NCI-H187 (cell line): ENCODE measurements at places on chromosomes 1 and 21.

DNA sequence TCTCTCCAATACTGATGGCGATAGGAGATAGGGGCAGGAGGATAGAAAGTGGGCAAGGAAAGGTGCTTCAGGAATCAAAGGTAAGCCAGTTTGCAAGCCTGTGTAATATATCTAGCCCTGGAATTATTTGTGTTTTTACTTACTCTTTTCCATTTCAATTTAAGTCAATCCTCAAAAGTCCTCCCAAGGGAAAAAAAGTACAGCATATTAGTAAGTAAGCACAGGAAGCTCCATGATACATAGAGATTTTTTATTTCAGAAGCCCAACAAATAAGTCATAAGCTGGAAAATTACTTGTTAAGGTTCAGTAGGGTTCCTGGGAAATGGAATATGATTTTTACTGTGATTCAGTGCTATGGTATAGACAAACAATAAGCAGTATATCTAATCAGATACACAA lies 337.7 kb upstream of the DUSP10 start:
- no peak for DNase-seq

GRCh38 chr1:9080705-9081291 lies 11.4 kb upstream of the SLC2A5 start:
- DNase-seq: no peak

GRCh38 chr1:143736562-143736961 lies 235.2 kb downstream of the FAM72C start:
- no peak for DNase-seq

- no peak for DNase-seq
Measured at GRCh38 chr21:26099610-26100219, 70.9 kb downstream of the APP start.

DNA sequence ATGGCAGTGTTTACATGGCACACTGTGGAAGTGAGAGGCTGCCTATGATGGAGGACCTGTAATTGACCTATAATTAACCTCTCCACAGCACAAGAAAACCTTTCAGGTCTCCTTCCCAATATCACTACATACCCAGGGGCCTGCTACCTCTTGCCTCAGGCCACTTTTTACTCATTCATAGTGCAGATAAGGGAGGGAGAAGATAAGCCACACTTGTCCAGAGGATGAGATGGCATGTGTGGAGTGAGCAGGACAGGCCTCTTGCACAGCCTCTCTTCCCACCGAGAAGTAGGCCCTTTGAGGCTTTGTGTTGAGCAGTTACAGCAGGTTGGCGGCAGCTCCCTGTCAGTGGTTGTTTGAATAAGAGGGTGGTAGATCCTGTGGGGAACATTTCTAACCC lies 31.1 kb upstream of the IKBKE start:
- no peak for DNase-seq

GRCh38 chr1:218785928-218786327 lies 387.8 kb upstream of the LYPLAL1 start:
- no peak for DNase-seq

DNA sequence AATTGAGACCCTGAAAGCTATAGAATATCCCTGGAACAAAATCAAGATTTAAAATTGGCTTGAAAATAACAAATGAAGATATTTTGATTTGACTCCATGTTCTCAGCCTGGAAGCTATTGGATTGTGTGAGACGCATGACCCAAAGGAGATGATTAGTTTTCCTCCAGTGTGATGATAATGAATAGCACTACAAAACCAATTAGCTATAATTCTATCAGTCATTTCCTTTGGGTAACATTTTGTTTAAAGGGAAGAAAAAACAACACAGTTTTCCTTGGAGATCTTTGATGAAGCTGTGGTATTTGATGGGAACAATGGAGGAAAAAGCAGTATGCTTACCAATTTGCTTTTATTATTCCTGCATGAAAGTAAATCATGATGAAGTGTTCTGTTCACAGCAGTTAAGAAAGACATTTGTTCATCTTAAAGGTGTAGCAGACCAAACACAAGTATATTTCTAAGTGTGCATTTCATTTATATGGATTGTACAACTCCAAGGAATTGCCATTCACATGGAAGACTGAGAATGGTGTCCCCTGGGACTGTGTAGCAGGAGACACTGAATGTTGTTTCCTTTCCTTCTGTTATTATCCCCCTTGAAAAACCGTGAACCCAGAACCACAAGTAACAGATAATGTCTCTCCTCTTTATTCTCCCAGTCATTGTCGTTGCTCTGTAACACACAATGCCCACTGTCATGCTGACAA lies 111.4 kb downstream of the CACHD1 start:
- DNase-seq: peak; percentile 70

- DNase-seq: no peak
Measured at GRCh38 chr1:1358433-1359271, at the start of gene MXRA8. TSS of gene MXRA8 (minus strand) at chr1:1358555. CDS start at chr1:1358504, 51 bp downstream.

- DNase-seq: no peak
Measured at GRCh38 chr1:242187816-242188215, 188.9 kb upstream of the MAP1LC3C start.

DNA sequence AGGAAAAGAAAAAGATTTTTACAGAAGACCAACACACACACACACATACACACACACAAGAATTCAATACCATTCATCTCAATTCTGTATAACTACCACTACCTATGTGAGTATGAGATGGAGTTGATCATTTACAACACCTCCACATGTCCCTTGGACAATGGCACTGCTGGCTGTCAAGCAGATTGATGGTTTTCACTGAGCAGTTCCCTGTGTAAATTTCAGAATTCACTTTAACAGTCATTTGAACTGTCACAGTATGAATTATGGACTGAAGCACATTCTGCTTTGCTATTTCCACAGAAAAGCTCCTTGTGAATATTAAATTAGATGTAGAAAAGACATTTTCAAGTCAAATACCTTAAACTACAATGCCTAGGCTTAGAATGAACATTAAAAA lies 14.3 kb downstream of the KCNT2 start:
- DNase-seq: no peak

DNA sequence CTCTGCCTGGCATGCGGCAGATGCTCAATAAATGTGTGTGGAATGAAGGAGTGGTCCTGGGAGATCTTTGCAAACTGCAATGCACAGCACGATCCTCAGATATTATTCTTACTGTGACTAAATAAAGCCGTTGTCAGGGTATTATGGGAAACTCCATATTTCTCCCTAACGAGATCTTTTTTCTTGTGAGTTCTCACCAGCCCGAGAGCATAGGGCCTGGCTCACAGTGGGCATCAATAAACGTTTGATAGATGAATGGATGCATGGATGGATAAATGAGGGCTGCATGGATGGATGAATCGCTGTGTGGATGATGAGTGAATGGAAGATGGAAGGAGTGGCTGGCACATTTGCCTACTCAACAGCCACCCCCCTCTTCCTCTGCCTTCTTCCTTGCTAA lies 69.6 kb downstream of the SDC3 start:
- DNase-seq: no peak

- no peak for DNase-seq
Measured at GRCh38 chr1:57067863-57068262, 102.0 kb upstream of the C8B start.

DNA sequence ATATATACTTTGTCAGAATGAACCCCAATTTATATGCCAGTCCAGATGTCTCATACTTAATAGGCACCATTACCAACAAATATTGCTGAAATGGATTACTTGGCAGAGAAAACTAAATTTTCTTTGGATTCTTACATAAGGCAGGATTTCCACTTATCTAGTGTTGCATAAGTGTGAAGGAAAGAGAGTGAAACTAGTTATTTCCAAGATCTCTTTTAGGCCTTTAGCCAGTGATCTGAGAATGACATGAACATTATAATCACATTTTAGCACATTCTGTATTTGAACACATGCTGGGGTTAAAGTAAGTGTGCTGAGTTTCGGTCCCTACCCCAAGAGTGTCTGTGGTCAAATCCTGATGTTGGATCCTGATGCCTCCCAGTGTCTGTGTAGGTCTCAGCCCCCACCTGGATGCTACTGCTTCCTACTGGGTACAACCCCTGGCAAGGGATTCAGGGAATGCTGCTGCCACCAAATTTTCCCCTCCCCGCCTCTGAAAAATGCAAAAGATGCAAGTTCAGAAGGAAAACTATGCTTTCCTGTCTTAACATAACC lies 11.2 kb downstream of the DDAH1 start:
- no peak for DNase-seq

DNA sequence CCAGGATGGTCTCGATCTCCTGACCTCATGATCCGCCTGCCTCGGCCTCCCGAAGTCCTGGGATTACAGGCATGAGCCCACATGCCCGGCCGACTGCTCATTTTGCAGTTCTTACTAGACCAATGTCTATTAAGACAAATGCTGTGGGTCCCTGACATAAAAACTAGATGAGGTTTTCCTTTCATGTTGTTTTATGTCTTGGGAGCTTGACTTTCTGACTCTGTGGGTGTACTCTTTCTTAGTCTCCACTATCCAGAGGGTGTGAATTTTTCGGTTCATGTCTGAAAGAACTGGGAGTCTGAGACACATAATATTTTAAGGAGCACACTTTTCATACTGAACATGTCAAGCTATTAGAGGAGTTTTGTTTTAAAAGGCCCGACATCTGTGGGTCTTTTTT lies 744.9 kb upstream of the B3GALT2 start:
- no peak for DNase-seq

DNA sequence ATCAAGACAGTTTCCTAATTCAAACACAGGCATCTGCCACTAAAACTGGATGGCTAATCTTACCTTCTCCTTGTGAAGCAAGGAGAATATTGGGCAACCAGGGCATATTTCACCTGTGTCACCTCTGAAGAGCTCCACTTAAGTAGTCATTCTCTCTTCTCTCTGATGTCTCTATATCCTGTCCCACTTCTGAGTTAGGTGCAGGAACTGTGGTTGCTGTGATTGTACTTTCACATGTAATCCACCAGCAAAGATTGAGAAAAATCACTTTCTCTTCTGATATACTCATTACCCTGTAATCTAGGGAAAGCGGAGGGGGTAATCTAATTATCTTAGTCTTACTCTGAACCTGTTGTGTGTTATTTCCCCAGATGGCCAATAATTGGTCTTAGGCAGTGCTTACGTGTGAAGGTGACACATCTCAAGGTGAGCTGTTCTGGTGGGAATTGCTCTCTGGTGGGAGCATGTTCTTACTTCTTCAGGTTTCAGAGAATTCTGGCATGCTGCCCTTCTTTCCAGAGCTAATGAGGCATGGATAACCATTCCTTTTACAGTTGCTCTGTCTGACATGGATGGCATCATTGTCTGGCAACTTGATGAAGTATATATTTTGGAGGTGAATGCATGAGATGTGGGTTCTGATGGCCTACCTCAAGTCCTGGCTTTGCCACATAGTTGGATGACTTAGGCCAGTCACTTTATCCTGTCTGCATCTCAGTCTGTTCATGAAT lies 12.0 kb downstream of the XCL2 start:
- DNase-seq: no peak

DNA sequence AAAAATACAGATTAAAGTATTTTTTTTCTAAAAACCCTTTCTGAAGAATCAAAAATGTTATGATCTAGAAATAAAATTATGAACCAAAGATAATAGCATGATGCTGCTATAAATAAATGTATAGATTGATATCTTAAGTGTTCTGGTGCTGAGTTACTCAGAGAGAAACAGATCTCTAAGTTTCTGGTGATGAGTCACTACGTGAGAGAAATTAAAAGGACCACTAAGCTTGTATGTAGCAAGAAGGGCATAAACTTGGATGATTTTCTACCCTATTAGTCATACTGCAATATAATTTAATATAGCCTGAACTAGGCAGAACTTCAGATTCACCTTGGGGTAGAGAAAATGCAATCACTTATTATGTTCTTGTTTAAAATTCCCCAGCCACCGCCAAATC lies 514.8 kb downstream of the AMY1C start:
- no peak for DNase-seq

DNA sequence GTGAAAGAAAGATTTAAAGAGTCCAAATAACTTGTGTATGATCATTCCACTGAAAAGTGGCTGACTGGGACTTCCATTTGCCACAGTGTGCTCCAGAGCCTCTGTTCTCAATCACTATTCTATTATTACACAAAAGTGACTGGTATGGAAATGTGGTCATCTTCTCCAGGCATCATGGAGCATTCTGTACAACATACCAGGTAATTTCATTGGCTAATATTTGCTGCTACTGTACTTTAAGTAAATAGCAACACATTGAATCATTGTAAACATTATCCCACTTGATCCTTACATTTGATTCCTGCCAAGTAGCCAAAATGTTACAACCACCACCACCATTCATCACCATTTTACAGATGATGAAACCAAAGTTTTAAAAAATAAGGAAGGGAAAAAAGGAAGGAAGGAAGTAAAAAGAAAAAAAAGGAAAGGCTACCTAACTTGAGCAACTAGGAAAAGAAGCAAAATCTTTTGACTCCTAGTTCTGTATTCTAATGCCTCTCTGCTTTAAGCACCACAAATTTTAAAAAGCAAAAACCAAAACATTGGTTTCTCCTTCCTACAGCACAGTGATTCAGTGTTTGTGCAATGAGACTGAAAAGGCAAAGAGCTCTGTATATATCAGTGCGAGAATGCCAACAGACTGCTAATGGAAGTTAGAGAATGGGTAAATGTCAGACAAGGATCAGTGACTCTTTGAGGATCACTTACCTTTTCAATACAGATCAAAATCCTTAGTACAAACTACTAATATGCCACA lies 361.4 kb upstream of the PTBP2 start:
- no peak for DNase-seq

GRCh38 chr1:116510361-116510760 lies 60.5 kb downstream of the CD58 start:
- DNase-seq: no peak

GRCh38 chr1:159935719-159936272 lies 9.6 kb downstream of the IGSF9 start:
- DNase-seq: no peak

DNA sequence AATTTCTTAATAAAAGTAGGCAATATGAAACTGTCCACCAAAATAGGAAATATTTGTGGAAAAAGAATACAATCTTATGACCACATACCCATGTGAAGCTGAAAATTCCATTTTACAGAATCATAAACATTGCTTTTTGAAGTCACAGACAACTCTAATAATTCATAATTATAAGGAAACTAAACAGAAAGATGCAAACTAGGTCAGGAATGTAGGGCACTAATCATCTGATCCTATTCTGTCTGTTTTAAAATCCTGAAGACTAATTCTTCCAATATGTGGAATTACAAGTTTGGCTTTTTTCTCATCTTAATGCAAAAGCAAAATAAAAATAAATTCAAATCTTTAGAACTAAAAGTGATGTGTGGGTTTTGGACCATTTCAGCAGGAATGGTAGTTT lies 528.6 kb downstream of the LTN1 start:
- DNase-seq: no peak

GRCh38 chr1:81179242-81179641 lies 621.5 kb upstream of the ADGRL2 start:
- DNase-seq: no peak

DNA sequence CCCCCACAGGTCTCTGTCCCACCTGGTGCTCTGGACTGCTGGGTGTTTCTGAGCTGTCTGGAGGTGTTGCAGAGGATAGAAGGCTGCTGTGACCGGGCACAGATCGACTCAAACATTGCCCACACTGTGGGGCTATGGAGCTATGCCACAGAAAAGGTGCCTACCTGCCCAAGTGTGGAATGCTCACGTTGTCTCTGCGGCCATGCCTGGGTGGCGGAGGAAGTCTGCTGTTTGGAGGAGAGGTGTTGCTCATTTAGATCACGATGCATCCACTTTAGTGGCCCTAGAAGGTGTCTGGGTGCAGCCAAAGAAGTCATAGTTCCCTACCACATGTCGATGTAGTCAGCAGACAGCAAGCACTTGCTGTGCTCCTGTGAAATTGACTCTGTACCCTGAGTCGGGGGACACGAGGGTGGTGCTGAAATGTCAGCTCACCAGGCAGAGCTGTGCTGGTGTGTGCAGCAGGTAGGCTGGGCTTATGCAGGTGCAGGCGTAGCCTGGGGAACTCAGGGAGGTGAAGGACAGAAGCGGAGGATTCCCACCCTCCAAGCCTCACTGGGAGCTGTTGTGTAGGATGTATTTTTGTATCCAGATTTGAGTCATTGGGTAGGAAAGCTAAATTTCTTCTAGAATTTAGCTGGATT lies 32.8 kb upstream of the PWP2 start:
- DNase-seq: no peak
